Activated CD4-positive, CD25-positive, alpha-beta regulatory T cell treated with anti-CD3 and anti-CD28 coated beads, Interleukin-2, amount 50 U/mL, for 72 hours (primary cell): ENCODE measurements at places on chromosomes 12 and 14.

DNA sequence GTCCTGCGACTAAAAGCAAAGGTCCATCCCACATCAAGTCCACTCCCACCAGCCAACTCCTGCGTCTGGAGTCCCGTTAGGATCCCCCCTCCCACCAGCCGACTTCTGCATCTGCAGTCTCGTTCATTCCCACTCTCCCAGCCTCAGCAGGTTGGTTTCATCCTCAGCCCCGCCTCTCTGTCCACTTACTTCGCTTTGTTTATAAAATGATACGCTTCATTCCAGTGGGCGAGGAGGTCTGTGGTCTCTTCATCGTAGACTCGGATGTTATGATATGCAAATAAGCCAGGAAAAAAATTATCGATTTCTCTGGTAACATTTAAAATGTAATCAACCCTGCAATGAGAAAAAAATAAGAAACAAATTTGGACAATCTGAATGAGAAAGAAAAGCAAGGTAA lies 56.8 kb downstream of the SSH1 start:
- no peak for DNase-seq

DNA sequence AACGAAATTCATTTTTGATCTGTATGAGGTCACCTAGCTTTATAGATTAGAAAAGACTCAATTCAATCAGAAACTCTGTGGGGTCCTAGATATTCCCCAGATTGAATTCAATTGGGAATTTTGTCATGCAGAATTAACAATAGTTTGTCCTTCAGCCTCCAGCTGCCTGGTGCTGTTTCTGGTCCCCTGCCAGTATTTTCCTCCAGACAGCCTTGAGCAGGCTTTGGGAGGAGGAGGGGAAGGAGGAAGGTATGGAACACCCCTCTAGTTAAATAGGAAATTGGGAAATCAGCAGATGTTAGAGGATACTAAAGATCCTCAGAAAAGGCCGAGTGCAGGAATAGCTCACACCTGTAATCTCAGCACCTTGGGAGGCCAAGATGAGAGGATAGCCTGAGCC lies 10.6 kb downstream of the GRIP1 start:
- DNase-seq, result no peak

GRCh38 chr14:66254038-66254437 lies 232.1 kb upstream of the CCDC196 start:
- no peak for DNase-seq

- no peak for DNase-seq
These were observed 3.3 kb downstream of the BRMS1L start for GRCh38 chr14:35829449-35829848.

- no peak for DNase-seq
These were observed 35.9 kb downstream of the TRIM9 start for GRCh38 chr14:51059032-51059431.

DNA sequence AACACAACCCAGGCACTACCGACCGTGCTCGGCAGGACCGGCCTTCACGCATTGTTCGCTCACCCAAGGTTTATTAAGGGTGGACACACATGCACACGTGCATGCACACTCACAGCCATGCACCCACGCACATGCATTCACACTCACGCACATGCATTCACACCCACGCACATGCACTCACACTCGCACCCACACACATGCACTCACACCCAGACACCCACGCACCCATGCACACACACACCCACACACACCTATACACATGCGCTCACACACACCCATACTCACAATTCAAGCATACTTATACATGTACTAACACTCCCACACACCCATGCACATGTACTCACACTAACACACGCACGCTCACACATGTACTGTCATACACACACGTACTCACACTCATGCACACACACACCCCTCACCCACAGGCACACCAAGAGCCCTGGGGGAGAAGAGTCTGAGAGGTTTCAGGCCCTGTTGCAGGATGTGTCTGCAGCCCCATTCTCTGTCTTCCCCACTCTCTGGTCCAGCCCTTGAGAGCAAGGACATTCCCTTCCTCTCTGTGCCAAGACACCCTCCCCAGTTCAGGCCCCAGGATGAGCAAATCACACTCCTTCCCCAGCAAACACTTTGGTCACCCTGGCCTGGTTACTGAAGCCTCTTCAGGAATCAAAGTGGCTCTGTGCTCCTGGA lies 49.4 kb upstream of the BCL11B start:
- no peak for DNase-seq

DNA sequence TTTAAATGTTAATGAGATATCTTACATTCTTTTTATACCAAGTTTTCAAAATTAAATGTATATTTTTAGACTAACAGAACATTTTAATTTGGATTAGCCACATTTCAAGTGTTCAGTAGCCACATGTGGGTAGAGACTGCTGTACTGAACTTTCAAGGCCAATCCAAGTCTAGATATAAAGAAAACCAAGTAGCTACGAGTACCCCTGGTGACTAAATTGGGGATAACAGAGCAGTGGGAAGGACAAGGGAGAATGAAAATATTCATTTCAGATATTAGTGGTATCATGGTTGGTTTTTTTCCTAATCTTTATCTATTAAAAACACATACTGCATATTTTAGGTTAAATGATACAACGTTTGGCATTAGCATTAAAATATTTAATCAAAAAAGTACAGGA lies 69.4 kb upstream of the RHOJ start:
- no peak for DNase-seq

DNA sequence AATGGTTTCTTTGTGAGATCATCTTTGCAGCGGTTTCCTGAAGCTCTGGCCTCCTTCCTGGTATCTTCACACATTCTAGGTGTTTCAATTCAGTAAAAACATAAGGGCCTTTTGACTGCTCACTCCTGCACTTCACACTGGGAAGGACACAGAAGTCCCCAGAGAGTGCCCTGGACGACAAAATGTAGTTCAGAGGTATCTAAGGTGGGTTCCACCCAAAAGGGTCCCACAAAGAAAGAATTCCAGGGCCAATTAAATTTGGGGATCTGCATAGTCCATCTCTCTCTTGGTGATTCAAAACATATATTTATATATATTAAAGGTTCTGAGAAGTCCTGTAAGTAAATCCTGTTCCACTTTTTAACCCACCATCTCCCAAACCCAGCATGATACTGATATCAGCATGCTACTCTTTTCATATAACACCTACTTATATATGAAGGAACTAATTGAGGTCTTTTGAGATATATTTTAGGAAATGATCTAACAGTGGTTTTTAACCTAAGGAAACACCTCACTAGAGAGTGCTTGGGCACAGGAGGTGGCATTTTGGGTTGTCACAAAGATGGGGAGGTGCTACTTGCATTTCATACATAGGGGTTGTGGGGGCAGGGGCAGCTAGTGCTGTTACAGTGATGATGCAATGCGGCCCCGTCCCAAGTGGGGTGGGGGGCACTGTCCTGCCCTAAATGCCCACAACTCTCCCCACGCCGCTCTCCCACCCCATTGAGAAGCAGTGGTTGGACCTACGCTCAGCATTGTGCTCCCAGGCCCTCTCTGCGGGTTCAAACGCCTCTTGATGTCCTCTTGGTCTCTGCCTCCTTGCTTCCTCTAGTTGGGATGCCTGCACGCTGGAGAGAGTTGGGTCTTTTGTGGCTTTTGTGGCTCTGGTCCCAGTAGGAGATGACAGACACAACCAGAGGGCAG lies 109.4 kb downstream of the ARF6 start:
- peak; percentile 63 for DNase-seq

DNA sequence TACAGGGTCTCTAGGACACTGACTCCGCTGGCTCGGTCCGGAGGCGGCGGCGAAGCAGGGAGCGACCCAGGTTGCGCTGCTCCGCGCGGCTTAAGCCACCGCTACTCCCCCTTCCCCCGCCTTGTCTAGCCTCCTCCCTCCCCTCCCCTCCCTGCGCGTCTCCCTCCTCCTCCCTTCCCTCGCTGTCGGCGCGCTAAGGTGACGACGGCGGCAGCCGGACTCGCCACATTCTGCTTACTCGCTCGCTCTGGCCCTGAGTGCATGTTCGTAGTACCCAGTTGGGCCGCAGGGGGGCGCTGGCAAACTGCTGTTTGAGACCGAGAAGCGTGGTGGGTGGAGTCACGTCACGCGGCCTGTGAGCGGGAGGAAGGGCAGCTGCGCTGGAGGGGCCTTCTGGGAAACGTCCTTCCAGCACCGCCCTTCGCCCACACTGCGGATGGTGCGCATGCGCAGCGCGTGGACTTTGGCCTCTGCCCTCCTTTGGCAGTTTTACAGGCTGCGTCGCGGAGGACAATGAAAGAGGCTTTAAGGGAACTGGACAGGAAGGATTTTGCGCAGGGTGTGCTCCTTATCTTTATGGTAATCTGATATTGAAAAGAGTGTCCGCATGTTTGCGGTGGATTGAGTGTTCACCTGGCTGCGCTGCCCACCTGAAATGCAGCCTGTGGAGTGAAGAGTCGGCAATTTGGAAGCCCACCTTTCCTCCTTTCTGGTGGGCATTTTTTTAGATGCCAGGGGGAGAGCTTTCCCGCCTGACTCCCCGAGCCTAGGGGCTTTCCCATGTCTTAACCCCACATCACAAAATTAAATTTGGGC lies at the start of gene SCAF11:
SCAF11 (minus strand) TSS at position 107 of the 816 bp plus-strand sequence. CDS start 26,407 bp downstream, outside the sequence.
- peak; percentile 100 for DNase-seq
